ENCODE measurements at places on chromosomes 1 and 21.

GRCh38 chr1:167463875-167464575 is 54.3 kb downstream of the CD247 start:
- DNase-seq = no peak

DNA sequence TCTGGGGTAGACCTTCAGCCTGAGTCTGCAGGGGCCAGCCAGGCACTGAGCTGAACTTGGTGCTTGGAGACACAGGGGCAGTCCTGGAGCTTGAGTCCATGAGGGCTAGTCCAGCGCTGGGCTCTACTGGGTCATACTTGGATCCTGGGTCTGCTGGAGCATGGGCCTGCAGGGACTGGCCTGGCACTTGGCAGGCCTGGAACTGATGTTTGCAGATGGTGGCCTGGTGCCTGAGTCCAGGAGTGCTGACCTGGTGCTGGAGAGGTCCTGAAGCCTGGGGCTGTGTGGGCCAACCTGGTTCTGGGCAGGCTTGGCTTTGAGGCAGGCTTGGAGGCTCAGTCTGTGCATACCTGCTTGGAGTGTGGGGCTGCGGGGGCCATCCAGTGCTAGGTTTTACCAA is 143.4 kb upstream of the DSCAM start:
- no peak for DNase-seq

GRCh38 chr1:9439074-9439761 is 100.0 kb upstream of the SLC25A33 start:
- DNase-seq = no peak

DNA sequence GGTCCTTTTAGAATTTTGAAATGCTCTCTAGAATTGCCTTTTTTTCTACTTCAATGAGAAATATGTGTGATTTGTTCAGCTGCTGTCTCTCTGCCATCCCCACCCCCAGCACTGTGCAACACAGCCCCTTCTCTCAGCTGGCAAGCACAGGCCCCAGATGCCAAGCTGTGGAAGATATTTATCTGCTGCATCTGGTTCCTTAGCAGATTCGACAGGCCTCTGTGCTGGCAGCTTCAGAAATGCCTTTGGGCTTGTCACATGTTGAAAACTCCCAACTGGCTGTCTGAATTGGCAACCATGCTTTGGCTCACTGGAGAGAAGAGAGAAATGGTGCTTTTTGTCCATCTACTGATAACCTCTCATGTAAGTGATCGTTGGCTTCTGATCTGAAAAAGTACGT is 206.7 kb upstream of the C1orf87 start:
- DNase-seq = no peak

GRCh38 chr1:152188673-152189591 is 29.9 kb upstream of the RPTN start:
- peak; percentile 66 for DNase-seq

GRCh38 chr1:150979092-150980056 is 2.7 kb upstream of the ANXA9 start:
- peak; percentile 72 for DNase-seq

GRCh38 chr21:16913010-16913409 is 599.8 kb upstream of the CXADR start:
- DNase-seq = no peak

DNA sequence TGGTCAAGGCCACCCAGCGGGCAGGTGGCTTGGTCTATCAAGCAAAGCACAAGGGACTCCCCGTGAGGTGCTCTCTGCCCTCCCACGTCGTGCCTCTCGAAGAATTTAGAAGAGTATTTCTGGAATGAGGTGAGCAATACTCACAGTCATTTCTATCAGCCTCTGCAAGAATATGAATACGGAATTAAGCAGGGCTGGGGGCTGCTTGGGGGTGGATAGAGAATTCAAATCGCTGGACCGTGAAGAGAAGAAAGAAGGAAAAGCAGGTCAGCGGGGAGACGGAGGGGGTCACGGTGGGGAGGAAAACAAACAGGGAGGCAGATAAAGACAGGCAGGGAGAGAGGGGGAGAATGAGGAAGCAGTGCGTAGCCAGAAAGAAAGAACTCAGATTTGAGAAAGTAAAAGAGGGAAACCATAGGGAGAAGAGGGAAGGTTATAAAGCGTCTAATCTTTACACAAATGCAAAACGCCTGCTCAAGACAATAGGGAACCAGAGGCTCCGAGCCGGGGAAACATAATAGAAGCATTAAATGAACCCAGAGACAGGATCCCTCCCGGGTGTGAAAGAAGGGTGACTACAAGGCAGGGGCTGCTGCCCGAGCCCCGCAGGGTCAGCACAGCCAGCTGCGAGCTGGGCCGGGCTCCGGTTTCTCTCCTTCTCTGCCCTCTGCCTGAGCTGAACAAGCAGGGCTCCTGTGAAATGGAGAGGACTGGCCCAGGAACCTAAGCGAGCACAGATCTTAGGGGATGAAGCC is 2.1 kb upstream of the EDN2 start:
- DNase-seq = no peak

DNA sequence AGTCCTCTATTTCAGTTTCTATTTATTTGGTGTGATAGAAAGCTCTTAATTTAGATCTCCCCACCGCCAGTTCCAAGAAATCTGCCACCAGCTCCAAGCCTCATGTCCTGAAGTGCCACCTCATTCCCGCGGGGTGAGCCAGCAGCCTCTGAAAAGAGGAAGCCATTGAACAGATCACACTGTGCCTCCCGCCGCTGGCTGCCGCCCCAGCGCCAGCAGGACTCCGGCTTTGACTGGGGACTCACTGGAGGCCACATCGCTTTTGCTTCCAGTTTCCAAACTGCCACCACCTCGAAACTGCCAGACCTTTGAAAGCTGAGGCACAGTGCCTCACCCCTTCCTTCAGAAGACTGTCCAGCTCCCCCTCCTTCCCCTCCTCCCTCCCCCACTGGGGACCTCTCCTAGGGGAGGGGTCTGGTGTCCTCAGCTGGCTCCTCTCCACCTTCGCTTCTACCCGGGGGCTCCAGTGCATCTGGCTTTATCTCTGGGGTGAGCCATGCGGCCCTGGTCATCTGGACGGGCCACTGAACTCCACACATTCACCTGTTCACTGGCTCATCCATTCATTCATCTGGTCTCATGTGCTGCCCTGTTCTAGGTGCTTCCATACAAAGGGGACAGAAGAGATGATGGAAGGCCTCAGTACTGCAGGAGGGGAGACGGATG is 58.9 kb downstream of the VPS26C start:
- no peak for DNase-seq

DNA sequence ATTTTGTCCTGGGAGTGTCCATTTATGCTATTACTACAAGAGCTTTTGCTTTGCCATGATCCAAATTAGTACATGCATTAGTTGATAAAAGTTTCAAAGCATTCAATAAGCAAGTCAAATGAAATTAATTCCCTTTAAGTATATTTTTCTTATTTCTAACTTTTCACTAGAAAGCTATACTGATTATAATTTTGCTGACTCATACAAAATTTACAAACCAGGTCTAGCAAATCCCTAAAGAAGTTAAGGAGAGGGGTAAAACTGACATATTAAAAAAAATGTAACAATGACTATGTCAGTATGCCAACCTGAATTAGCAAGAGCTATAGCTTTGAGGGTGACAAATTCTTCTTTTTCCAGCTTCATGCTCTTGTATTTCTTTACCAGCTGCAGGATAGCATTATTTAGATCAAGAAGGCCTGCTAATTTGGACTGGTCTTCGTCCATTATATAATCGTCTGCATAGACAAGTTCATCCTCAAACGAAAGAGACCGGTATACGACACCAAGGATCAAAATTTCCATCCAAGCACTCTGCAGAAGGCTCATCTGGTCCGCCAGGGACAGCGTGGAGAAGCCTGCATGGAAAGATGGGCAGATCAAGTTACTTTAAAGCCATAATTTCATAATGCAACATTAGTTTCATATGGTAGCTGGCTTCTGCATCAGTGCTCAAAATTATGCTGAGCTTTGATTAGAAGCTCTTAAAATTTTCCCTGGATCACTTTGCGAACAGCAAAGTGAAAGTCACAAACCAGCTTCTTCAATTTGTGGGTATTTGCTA is 95.8 kb upstream of the USH2A start:
- no peak for DNase-seq

GRCh38 chr1:215198021-215198420 is 115.5 kb downstream of the KCNK2 start:
- no peak for DNase-seq

- no peak for DNase-seq
Observed at GRCh38 chr1:110610084-110610483, 3.9 kb upstream of the KCNA2 start.

GRCh38 chr1:62240651-62241370 is 46.2 kb downstream of the L1TD1 start:
- no peak for DNase-seq

GRCh38 chr1:84833194-84833593 is 59.8 kb downstream of the LPAR3 start:
- no peak for DNase-seq

DNA sequence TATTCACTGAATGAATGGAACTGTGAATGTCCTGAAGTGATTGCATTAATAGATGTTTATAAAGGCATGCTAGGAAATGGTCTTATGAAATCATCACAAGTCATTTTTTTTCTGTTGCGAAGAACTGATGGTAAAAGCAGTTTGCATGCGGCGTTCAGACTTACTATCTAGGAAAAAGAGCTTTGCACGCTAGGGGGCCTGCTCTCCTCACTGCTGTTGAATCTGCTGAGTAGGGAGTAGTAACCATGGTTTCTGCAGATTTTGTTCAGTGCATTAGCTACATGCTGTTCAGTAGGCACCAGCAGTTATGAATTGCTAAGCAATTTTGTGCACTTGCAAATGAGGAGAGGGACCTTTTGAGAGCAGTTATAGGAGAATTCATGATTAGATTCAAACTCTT is 57.9 kb downstream of the CENPF start:
- no peak for DNase-seq

DNA sequence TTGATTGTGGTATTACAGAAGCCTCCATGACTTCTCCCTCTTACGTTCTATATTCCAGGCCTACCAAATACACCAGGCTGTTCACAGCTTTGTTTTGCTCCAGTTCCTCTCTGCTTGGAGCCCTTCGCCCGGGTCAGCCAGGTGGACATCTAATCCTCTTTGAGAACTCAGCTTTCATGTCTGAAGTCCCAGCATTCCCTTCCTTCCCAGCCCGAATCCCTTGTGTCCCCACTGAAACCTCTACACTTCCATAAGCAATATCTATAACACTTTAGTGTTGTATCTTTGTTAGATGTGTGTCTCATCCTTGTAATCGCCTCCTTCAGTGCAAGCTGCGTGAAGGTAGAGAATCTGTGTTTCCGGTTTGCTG is 1.9 kb downstream of the RNF11 start:
- DNase-seq = no peak

DNA sequence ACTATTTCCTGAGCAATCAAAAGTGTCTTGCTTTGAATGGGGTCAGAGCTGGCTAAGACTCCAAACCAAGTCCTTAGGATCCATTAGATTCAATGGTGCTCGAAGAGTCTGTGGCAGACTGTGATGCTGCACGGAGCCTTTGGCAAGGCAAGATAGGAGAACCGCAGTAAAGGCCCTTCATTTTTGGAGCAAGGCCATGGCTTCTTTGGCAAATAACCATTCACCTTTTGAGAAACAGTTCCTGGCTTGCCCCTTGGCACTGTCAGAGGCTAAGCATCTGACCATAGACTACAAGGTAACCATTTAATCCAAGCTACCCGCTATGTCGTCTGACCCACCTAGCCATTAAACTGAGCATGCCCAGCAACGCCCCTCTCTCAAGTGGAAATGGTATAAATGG is 45.2 kb downstream of the EDN2 start:
- DNase-seq = no peak

DNA sequence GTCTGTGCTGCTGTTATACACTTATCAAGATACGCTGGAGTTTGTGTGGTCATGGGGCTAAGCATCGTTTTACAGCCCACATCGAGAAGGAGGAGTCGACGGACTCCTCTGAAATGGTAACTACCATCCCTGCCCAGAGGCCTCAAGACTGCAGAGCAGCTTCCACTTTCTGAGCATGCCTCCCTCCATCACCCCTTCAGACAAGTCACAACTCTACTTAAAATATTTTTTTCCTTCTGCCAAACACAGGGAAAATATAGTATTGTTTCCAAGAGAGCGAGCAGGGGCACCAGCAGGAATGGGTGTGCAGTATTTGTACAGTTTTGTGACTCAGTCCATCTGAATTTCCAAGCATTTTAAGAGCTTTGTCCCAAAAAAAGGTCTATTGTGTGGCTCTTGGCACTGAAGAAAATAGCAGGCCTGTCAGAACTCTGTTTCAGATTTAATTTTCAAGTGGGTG is 14.1 kb downstream of the EVA1C start:
- DNase-seq = no peak

DNA sequence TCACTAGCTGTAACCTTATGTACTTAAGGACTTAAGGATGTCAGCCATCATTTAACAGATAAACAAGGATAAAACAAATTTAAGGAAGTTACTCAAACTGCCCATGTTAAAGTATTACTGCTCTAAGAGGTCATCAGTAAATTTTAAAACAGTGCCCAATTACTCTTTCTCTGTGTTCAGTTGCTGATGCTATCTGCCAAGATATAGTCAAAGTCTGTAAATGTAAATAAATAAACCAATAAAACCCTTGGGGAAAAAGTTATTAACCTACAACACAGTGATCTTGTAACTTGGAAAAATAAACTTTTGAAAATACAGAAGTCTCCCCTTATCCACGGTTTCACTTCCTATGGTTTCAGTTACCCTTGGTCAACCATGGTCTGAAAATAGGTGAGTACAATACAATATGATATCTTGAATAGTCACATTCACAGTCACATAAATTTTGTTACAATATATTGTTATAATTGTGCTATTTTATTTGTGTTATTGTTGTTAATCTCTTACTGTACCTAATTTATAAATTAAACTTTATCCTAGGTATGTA is 501.8 kb downstream of the LMO4 start:
- no peak for DNase-seq

GRCh38 chr1:180928331-180929230 is 15.9 kb downstream of the KIAA1614 start:
- no peak for DNase-seq

- no peak for DNase-seq
Observed at GRCh38 chr1:162131400-162132321, 62.2 kb downstream of the NOS1AP start.

DNA sequence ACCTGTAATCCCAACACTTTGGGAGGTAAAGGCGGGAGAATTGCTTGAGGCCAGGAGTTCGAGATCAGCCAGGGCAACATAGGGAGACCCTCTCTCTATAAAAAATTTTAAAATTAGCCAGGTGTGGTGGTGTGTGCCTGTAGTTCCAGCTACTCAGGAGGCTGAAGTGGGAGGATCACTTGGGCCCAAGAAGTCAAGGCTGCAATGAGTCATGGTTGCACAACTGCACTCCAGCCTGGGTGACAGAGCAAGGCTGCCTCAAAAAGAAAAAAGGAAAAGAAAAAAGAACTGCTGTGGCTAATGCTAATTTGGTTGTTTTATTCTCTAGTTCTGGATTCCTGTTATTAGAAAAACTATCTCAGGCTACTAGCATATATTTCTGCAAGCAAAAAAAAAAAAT is 29.8 kb downstream of the DBT start:
- DNase-seq = no peak
